ENCODE measurements at places on chromosomes 2 and 18. TPM values are rescaled to one million over a fixed set of nuclear protein-coding genes. Genes with fewer than 3 reads are reported as not detected.

GRCh38 chr18:45254709-45255082 lies 360.6 kb upstream of the SLC14A2 start:
- no peak for ATAC-seq

GRCh38 chr2:170073288-170073687 lies 104.7 kb upstream of the MYO3B start:
- no peak for ATAC-seq

DNA sequence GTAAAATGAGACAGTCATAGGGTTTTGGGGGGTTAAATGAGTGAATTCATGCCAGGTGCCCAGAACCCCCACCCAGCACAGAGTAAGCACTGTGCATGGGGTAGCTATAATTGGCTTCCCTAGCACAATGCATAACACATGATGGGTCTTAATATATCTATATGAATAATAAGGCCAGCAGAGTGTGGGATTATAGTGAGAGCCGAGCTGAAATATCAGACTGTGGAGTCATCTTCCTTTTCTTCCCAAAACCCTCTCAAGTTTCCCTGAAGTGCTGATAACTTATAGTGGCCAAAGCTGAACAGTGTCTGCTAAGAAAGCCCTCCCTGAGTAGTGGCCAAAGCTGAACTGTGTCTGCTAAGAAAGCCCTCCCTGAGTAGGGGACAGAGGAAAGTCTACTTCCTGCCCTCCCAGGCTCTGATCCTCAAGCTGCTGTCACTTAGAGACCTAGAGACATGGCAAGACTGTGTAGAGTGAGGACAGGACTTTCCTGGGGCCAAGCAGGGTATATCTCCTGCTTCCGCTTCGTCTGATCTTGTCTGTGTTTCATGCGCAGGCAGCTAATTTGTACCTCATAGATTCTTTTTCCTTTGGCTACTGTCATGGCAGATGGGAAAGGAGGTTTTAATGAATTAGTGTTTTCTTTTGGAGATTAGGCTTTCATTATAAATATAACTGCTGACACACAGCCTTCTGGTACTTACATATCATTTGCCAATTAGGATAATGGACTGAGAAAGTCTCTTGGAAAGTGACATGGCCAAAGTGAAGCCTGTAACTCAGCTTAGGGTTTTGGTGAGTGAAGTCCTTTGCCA lies 94.9 kb downstream of the FHOD3 start:
- no peak for ATAC-seq

DNA sequence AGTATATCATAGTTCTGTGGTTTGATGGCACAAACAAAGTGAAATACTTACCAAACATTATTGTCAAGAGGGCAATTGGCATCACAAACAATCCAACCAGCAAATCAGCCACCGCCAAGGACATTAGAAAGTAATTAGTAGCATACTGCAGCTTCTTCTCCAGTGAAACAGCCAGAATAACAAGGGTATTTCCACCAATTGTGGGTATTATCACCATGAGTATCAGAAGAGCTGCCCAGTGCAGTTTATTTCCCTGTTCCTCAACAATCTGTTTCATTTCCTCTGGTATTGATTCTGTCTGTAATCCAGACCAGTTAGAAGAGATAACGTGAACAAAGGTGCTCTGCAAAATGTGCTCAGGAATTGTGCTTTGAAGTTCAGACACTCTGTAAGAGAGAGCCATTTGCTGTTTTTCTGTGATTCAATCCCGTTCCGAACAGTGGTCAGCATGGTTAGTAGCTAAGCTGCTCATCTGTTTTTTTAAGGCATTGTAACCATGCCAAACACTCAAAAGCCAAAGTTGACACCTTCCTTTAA lies 1.4 kb downstream of the HTR2B start:
- ATAC-seq: no peak

- ATAC-seq: no peak
These were observed 66.2 kb downstream of the ACVR2A start for GRCh38 chr2:147910990-147911473.

CFAP210 gene
- total RNA-seq: not detected

SERPINB11 gene
- not detected for total RNA-seq

Data from activated T-helper 17 cell treated with anti-CD3 and anti-CD28 coated beads, Interleukin-2, amount 50 U/mL, for 72 hours (primary cell).